ENCODE measurements at places on chromosomes 4 and X.
A peak's percentile ranks its signal among the peaks of the same experiment; 100 is the strongest.

GRCh38 chr4:159143687-159144086 lies 40.8 kb downstream of the RAPGEF2 start:
- no peak for DNase-seq

DNA sequence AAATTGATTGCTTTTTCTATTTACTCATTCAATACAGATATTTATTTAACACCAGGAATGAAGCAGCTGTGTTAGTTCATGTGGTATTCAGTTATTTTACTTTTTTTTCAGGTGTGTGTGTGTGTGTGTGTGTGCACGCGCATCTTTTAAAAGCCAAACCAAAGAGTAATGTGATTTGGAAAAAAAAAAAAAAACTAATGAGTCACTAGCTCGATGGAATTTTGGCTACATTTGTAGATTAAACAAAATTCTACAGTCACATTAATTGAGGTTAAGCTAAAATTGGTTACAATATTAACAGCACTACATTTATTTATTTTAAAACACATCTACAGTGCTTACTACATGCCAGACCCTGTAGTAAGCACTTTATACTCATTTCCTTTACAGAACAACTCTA lies 66.8 kb downstream of the HHIP start:
- no peak for DNase-seq

DNA sequence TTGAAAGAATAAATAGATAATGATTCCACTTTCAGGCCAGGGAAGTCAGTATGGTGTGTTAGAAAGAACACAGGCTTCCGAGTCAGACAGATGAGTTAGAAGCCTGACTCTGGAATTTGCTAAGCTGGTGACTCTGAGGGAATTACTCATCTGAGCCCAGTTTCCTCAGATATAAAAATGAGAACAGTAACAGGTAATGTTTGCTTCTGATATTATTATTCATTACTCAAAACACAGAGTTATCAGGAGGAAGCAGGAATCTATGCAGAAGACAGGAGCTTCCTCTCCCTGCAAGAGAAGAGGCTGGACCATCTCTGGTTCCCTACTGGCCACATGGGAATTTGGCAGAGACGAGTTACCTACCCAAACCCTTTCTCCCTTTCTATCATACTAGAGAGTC lies 163.1 kb downstream of the EVC2 start:
- no peak for DNase-seq

GRCh38 chrX:6071731-6072130 lies 156.9 kb downstream of the NLGN4X start:
- no peak for DNase-seq

DNA sequence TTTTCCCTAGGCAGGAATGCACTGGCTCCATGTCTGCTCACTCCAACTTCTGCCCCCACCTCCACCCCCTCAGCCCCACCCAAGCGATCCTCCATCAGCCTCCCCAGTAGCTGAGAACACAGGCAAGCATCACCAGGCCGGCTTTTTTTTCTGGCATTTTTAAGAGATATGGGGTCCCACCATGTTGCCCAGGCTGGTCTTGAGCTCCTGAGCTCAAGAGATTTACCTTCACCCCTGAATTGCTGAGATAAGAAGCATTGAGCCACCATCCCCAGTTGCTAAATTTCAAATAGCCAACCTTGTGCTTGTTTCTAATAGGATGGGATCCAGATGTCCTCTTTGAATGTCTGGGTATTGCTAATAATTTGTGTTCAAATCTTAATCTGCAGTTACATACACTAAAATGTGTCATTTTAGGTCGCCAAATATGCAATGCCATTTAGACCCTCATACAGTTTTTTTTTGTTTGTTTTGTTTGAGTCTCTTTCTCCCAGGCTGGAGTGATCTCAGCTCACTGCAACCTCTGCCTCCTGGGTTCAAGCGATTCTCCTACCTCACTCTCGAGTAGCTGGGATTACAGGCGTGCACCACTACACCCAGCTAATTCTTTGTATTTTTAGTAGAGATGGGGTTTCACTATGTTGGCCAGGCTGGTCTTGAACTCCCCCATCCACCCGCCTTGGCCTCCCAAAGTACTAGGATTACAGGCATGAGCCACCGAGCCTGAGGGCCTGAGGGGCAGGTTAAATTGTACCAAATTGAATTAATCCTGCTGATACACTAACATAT lies 8.8 kb downstream of the LARP7 start:
- no peak for DNase-seq

GRCh38 chr4:129138810-129139496 lies 43.0 kb downstream of the C4orf33 start:
- DNase-seq: no peak

DNA sequence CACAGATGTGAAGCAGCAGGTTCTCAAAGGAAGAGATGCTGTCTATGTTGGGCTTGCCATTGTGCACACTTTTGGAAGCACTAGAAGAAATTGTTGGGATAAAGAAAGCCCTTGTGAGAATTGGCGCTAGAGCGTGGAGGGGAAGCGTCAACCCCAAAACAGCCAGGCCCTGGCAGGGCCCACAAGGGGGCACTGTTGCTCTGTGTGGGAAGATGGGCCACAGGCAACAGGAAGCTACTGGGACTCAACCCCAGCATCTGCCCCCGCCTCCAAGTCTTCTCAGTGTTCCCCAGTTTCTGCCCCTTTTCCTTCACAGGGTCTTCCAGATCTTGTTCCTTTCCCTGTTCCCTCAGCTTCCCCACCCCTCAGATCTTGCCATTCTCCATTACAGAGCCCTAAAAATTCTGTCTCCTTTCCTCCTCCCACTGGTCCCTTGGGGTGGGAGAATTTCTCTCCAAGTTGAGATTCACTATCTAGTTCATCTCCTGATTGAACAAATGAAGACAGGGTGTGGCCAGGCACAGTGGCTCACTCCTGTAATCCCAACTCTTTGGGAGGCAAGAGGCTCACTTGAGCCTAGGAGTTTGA lies 85.5 kb downstream of the STARD8 start:
- peak; percentile 66 for DNase-seq

- DNase-seq: no peak
Observed at GRCh38 chr4:3062471-3062870, 11.9 kb downstream of the HTT-AS start.

DNA sequence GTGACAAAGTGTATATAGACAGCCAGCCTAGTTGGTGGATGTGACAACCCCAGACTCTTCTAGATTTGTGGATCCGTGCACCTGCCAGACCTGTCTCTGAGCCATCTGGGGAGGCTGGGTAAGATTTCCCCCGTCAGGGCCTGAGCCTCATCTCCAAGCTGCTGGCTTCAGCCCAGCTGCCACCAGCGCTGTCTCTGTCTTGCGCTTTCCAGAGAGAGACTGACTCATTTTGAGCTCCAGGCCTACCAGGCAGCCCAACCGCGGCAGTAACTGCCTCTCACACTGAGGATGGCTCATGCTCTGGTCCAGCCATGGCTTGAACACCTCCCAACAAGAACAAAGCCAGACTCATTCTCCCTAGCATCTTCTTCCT lies 26.4 kb downstream of the NOP14 start:
- no peak for DNase-seq

DNA sequence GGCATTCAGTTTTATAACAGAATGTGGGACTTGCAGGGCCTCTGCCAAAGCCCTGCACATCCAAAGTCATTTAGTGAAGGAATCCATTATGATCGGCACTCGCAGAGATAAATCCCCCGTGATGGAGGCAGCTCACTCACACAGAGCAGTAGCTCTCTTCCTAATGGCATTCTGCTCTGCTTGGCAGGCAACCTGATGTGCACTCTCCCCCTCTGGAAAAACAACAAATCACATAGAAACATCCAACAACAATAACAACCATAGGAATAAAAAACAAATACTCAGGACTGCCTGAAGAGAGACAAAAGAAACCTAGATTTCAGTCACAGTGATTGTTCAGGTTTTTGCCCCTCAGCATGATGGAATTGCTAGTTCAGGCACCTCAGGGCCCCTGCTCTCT lies 59.7 kb downstream of the NAA11 start:
- DNase-seq: no peak

- DNase-seq: no peak
Observed at GRCh38 chr4:102598762-102599374, 97.7 kb downstream of the NFKB1 start.

DNA sequence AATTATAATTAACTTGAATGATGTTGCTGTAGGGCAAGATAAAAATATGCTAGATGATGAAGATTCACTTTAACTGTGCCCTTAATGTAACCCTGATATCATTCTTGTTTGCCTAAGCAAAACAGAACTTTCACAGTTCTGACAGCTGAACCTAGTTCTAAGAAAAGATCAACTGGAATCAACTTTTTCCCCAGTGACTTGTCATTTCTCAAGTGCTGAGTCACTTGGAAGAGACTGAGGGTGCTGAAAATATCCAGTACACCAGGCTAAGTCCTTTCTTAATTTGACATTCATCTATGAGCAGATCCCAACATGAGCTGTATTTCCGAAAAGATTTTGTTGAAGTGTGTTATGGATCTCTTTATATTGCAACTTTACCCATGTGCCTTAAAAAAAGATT lies 140.4 kb downstream of the MID1IP1 start:
- no peak for DNase-seq

- DNase-seq: no peak
Observed at GRCh38 chr4:54942721-54943120, 182.7 kb downstream of the KDR start.
